Calu3 (cell line): ENCODE measurements at places on chromosomes 16 and 17. TPM values are rescaled to one million over a fixed set of nuclear protein-coding genes. Genes with fewer than 3 reads are reported as not detected.

FOXF1 gene
- not detected in 2 replicates for total RNA-seq

DNA sequence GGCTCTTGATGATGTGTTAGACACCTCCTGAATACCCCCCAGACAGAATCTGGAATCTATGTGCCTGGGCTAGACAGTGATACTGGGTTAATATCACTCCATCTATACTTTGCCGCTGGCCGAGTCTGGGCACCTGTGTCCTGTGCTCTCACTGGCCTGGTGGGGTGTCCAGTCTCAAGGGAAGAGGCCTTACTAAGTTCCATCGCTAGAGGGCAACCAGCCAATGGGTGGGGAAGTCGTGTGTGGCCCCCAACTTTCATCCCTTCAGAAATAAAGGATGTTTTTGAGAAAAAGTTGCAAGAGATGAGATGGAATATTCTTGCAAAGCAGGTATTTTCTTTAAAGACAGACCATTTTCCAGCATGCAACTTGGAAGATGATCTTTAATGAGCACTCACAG is 1.6 kb upstream of the GLP2R start:
- no peak for DNase-seq

- peak; percentile 23 for DNase-seq
These were observed 34.1 kb upstream of the DHX8 start for GRCh38 chr17:43449470-43450248.

DNA sequence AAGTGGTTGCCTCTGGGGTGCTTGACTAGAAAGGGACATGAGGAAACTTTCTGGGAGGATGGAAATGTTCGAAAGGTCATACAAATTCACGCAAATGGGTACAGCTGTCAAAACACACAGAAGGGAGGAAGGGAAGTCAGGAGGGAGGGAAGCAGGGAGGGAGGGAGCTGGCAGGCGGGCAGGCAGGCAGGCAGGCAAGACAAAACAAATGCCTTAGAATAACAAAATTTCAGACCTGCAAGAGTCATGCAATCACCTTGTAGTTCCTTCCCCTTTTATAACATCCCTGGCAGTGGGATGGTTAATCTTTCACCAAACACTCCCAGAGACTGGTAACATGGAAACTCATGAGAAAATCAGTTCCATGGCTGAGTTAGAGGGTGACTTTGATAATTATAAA is 189.2 kb downstream of the STX8 start:
- peak; percentile 2 for DNase-seq

DNA sequence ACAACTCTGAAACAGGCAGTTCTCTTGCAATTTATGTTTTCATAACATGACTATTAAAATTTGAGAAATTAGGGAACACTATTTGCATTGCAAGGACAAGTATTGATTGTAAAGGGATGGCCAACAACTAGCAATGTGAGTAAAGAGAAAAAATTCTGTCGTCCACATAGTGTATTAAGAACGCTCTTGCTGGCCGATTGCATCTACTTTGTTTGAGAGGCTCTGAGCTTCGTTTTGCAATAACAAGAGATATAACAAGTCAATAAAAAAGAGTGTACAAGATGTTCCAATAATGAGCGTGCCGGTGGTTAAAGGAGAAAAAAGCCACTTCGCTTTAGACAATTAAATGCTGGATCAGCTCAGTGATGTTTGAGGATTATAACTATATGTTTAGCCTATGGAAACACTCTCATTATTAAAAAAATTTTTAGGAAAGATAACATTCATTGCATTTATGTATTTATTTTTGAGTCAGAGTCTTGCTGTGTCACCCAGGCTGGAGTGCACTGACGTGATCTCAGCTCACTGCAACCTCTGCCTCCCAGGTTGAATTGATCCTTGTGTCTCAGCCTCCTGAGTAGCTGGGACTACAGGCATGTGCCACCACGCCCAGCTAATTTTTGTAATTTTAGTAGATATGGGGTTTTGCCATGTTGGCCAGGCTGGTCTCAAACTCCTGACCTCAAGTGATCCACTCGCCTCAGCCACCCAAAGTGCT is 19.2 kb upstream of the TOM1L1 start:
- no peak for DNase-seq

DNA sequence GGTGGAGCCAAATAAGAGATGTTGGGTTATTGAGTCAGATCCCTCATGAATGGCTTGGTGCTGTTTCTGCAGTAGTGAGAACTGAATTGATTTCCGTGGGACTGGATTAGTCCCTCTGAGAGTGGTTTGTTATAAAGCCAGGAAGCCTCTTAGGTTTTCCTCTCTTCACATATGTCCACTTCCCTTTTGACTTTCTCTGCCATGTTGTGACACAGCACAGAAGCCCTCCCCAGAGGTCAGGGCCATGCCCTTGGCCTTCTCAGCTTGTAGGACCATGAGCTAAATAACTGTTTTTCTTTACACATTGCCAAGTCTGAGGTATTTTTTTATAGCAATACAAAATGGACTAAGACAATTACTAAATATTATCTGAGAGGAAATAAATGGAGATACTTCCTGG is 10.3 kb upstream of the HAPSTR1 start:
- no peak for DNase-seq

TMC5 gene
- total RNA-seq, result 117 and 149 TPM in 2 replicates
